Cerebellar nuclear complex (tissue), 1 donor: ENCODE measurements at places on chromosomes 1 and 21.

DNA sequence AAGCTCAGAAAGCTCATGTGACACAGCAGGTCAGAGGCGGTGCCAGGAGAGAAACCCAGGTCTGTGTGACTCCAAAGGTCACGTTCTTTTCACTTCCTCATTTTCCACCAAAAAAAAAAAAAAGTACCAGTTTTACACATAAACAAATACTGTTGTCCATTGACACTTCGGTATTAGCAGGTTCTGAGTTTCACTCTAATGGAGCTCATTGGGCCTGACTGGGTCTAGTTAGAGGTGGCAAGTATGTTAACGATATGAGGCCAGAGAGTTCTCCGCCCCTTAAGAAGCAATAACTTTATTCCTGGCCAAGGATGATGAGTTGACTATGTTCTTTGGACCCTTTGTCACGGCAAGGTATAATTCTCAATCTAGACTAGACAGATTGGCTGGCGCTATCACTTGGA is 30.0 kb upstream of the SDE2 start:
- DNase-seq = no peak

GRCh38 chr1:93616996-93617669 is 64.5 kb downstream of the BCAR3 start:
- DNase-seq = peak; percentile 47

DNA sequence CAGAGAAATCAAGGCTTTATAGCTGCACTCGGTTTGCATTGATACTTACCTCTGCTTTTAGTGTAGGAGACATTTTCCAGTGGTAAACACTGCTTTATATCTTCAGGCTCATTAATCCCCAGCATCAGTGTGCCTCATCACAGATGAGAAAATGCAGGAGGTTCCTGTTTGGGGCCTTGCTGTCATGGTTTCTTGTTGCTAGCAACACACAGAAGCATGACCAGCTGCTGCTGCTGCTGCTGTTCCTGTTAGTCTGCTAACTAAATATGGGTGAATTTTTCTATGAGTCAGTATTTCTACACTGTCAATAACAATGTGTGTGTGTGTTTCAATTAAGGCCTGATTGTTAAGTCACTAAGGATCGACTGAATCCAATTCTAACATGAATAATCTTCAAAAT is 85.8 kb upstream of the RGS1 start:
- DNase-seq = no peak

- DNase-seq = no peak
Measured at GRCh38 chr1:97837161-97837560, 83.7 kb downstream of the DPYD start.

GRCh38 chr1:119885903-119886783 is 10.2 kb downstream of the ADAM30 start:
- DNase-seq = no peak

GRCh38 chr1:67536957-67537666 is 106.9 kb upstream of the SERBP1 start:
- no peak for DNase-seq

GRCh38 chr1:93638981-93639380 is 42.7 kb downstream of the BCAR3 start:
- DNase-seq = no peak

- no peak for DNase-seq
Measured at GRCh38 chr1:245395680-245396079, 240.9 kb downstream of the KIF26B start.

DNA sequence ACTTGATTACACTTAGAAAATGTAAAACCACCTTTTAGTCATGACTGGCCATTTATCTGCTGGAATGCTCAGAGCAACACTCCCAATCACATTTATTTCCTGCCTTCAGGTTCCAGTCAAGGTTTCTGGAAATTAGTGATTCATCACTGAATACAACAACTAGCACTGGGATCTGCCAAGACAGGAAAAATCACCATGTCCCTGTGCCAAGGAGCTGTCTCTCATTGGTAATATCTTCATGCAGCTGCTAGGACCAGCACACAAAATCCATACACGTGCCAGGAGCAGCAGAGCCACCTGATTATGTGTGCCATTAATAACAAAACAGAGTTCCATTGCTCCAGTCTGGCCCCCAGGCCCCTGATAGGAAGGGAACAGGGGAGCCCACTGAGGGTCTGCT is 194.6 kb downstream of the TNR start:
- DNase-seq = no peak

DNA sequence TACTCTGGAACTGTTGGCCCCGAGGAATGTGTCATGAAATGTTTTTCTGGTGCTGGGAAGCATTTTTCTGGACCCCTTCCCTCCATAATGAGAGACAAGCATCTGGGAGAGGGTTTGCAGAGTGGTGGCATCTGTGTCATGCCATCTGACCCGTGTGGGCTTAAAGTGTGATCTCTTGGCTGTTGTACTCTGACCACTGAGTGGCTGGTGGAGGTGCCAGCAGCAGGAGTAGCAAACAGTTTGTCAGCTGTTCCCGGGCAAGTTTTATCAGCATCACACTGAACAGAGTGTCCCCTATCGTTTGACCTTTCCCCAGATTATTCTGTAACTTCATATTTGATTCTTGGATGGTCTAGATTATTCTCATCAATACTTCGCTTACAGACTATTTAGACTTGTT is 150.1 kb downstream of the HHAT start:
- no peak for DNase-seq

DNA sequence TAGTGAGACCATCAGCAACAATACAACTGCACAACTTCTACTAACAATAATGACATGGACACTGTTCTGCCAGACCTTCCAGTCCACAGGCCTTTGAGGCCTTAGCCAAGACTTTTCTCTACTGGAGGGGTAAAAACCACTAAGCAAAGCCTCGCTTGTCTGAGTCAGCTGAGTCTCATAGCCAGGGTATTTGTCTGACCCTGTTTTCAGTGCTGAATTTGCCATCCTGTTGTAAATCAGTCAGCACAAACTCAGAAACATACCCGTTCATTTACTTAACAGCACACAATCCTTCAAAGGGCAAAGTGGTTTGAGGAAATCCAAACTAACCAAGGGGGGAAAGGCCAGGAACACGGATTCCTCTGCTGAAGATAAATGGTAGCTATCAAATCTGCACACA is 537.8 kb downstream of the SMYD3 start:
- DNase-seq = no peak

DNA sequence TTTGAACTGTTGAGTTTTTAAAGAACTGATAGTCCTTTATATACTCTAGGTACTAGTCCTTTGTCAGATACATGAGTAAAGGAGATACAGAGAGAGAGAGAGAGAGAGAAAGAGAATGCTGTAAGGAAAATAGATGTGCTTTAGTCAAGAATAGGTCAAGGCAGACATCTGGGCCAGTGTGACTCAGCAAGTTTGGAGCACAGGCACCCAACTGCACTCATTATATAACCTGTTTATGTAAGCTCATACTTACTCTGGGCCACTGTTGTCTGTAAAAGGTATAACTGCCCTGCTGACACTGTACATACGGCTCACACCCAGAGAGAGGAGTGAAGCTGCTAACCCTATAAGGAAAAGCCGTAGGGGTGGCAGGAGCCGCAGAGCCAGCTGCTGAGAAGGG is 32.2 kb upstream of the AKT3 start:
- no peak for DNase-seq

DNA sequence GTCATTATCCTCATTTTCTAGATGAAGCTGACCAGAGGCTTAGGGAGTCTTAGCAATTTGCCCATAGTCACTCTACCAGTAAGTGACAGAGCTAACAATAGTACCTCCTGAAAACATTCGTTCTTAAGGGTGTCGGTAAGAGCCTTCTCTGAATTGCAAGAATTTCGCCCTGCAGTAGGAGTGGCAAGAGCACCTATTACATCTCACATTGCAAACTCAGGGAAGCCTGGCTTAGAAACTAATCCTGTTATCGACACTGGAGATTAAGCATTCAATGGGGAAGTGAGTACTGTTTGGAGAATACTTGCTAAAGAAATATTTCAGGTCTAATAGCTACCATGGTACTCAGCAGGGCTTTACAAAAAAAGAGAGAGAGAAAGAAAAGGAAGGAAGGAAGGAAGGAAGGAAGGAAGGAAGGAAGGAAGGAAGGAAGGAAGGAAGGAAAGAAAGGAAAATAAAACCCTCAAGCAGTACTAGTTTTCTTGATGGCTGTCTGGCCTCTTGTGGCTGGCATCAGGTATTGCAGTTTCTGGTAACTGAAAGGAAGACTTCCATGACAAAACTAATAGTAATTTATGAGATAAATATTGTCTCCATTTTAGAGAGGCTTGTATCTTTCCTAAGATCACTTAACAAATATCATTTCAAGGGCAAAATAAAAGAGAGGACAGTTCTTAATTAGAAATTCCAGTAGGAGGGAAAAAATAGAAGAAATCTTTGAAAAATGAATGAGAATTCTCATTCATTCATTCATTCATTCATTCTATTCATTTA is 10.4 kb downstream of the C1orf226 start:
- DNase-seq = no peak

- DNase-seq = no peak
Measured at GRCh38 chr1:234666761-234667160, 56.8 kb upstream of the IRF2BP2 start.

DNA sequence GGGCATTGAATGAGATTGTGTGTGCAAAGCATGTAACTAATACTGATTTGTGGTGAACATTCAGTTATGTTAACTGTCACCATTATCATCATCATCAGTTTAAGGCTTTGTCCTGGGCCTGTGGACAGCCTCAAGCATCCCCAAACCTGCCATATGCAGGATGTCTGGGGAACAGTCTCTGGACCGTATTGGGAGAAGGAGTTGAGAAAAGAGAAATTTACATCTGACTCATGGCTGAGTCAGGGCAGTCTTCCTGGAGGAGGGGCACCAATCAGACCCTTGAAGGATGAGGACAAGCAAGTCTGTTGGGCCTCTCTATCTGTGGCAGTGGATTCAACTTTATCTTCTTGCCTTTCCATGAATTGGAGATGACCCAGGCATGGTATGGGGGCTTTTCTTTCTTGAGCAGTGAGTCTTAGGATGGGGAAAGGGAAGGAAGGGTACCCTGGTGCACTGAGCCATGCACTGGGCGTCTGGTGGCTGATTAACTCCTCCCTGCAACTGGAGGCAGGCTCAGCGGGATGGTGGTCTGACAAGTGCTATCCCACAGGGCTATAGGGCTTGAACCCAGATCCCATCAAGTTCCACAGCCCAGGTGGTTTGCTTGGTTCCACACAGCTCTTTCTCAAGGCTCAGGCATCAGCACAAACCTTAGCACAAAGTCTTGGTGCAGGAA is 2.9 kb downstream of the PADI3 start:
- no peak for DNase-seq

DNA sequence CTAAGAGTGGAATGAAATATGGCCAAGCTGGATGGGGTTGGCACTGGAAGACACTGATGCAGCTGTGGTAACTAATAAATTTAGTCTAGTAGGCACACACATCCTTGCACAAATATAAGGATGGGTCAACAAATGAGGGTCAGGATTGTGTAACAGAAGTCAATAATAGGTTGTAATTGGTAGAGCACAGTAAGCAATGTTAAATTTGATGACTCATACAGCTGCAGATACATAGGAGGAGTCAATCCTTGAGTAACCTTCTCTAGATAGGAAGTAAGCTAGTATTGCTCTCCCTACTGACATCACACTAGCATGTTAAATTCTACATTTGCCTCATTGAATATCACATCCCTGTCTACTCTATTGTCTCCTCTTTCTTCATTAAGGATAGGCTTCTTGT is 332.1 kb downstream of the PTPRC start:
- no peak for DNase-seq

DNA sequence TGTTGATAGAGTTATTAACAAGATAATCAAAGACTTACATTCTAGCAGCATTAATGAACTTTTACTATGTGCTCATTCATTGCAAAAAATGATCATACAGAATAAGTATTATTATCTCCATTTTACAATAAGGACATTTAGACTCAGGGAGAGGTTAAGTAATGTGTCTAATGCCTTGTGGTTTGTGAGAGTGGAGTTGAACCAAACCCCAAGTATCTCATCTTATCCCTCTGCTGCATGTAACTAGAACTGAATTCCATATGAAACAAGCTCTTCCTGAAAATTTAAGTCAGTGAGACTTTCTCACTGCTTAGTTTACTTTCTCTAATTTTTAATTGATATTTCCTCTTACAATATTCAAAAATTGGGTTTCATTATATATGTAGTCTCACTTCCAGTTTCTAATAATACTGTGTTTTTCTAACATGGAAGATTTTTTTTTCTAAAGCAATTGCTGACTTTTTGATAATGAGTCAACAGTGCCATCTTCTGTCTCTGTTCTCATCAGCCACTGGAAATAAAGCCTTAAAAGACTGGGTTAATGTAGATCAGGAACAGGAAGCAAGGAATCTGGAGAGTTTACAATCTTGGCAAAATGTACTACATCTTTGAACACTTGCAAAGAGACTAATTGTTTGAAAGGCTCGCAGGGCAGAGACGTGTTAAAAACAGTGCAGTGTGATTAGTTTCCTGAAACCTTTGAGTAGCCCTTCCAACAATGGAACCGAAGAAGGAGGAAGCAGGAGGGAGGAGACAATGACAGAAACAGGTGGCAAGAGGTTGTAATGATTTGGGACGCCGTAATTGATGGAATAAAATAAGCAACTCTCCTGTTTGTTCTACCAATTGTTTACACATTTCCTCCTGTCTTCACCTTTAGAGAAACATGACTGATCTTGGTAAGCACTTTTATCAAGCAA is 567.6 kb downstream of the MRPL39 start:
- DNase-seq = no peak

DNA sequence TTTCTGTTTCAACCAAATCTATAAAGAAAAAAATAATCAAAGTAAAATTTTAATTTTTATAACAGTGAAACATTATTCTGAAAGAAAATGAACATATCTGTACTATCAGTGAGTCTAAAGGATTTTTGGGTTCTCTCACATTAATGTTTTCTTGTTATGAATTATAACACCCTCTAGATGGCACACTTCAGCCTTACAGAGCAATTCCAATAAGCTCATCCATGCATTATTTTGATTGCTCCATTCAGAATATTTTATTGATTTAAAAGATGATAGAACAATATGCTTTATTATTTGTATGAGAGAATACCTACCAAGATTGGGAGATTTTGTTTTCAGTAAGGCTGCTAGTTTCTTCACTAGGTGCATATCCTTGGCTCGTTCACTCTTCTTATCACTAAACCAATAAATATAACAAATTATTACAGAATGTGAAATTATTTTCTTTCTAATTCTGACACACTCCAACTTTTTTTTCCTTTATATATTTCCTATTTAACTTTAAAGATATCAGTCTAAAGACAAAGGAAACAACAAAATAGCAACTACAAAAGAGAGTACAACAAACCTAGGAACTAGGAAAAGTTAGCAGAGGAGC is 82.4 kb downstream of the RAB3GAP2 start:
- DNase-seq = no peak

- no peak for DNase-seq
Measured at GRCh38 chr1:214473387-214473786, 78.0 kb downstream of the PTPN14 start.

DNA sequence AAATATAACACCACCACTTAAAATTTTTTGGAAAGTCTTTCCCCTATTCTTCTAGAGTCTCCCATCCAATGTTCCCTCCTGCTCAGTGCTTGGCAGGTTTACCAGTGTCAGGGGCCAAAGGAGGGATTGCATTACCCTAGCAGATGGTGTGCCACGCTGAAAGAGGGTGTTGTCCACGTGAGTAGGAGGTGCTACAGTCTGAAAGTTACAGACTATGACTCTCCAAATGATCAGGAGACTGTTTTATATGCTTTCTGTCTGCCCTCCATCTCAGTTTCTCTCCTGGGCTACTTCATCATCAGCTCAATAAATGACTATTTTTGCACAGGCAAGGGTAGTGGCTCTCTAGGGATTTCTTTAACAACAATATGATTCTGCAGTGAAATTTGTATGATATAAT is 31.3 kb upstream of the ANGPTL7 start:
- peak; percentile 31 for DNase-seq
